ENCODE measurements at places on chromosomes 1 and 21.

DNA sequence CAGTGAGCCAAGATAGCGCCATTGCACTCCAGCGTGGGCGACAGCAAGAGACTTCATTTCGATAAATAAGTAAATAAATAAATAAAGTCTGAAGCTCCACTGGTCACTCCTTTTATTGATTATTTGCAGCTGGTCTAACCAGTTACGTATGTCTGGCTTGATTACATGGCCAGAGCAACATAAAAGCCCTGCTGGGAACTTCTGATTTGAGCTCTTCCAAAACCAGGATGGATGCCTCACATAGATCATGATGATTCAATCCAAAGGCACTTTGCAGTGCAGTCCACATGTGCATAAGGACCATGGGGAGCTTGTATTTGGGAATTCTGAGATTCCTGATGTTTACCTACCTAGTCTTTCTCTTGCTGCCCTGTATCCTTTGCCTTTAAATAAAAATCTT lies 24.0 kb downstream of the NSUN4 start:
- no peak for DNase-seq

- DNase-seq = no peak
Observed at GRCh38 chr21:37917612-37918011, 1.4 kb upstream of the KCNJ6 start.

- DNase-seq = no peak
Observed at GRCh38 chr1:181178241-181178879, 89.9 kb downstream of the IER5 start.

GRCh38 chr1:215819114-215819513 lies 252.0 kb downstream of the KCTD3 start:
- no peak for DNase-seq

DNA sequence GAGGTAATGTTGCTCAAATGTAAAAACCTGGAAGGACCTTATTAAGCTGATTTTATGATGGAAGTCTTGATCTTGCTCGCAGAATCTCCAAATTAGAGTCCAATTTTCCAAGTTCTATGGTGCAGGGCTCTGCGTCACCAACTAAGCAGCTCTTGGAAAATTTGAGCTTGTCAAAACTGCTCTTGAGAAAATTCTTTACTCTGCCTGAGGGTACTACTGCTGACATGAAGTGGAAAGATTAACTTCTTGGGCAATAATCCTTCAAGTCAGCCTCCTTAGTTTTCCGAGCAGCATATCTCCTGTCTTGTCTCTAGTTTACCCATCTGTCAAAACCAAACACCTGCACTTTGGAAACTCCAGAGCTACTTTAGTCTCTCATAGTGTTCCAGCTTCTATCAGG lies 293.7 kb downstream of the KCTD3 start:
- DNase-seq = no peak

- DNase-seq = no peak
Observed at GRCh38 chr1:55071477-55071876, 32.1 kb downstream of the PCSK9 start.

- no peak for DNase-seq
Observed at GRCh38 chr1:46065405-46065804, 67.0 kb downstream of the PIK3R3 start.

- no peak for DNase-seq
Observed at GRCh38 chr1:147600119-147601111, 59.1 kb downstream of the BCL9 start.
